Activated CD8-positive, alpha-beta memory T cell treated with anti-CD3 and anti-CD28 coated beads for 24 hours (primary cell): ENCODE measurements at places on chromosomes 16 and 17.
A peak's percentile ranks its signal among the peaks of the same experiment; 100 is the strongest.

DNA sequence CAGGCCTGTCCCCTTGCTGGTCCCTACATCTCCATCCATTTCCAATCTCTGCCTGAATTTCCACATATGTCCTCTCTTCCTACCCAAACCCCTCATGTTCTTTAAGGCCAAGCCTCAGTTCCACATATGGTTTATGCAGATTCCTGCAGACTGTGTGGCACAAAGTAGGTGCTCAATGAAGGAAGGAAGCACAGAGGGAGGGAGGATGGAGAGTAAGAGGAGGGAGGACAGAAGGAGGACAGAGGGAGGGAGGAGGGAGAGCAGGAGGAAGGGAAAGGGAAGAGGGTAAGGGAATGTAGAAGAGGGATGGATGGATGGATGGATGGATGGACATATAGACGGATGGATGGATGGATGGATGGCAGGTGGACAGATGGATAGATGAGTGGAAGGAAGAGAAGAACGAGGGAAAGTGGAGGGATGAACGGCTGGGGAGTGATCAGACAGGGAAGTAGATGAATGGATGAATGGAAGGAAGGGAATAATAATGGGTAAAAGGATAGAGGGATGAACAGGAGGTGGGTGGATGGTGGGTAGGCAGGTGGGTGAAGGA is 7.7 kb upstream of the KRT14 start:
- no peak for DNase-seq

GRCh38 chr16:26505496-26505895 is 561.2 kb upstream of the C16orf82 start:
- DNase-seq, result no peak

DNA sequence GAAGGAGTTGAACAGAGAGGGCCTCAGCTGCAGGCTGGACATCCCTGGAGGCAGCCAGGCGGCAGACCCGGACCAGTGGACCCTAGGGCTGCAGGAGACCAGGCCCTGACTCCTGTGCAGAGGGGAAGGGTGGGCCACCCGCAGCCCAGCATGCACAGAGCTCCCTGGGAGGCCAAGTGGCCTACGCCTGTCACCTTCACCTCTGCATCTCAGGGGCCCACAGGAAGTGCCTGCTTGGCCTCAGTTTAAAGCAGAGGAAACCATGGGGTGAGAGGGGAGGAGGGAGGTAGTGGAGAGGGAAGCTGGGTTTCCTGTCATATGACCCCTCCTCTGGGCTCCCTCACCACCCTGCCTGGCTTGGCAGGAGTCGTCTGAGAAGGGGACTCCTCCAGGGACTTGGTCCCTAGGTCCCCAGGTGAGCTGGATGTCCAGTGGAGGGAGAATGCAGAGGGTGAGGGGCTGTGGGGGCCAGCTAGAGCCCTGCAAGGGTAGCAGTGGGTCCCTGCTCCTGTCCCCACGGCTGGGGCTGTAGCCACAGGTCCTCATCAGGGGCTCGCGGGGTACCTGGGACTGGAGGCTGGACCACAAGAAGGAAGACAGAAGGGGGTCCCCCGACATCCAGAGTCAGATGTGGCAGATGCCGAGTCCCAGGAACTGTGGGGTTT is at the start of gene TMC8:
Gene TMC8 (plus strand): TSS at position 335 of the 665 bp plus-strand sequence. CDS start 818 bp downstream, outside the sequence.
- DNase-seq, result peak; percentile 87

GRCh38 chr17:59292174-59292523 is 39.3 kb upstream of the YPEL2 start:
- DNase-seq, result no peak

GRCh38 chr17:562174-562573 is 152.5 kb downstream of the VPS53 start:
- no peak for DNase-seq

DNA sequence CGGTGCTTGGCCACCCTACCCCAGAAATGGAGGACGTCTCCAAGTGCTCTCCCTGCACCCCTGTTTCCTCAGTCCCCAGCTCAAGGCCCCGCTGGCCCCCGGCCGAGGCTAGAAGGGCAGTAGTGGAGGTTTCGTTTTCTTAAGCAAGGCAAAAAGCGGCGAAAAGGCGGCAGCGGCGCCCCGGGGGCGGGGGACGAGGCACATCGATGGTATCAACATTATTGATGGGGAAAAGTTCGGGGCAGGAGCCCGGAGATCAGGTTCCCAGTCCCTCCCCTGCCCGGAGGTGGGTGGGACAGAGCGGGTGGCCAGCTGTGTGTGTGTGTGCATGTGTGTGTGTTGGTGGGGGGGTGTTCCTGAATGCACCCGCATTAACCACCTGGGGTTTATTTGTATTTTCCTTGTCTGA is 4.1 kb upstream of the SALL1 start:
- no peak for DNase-seq

DNA sequence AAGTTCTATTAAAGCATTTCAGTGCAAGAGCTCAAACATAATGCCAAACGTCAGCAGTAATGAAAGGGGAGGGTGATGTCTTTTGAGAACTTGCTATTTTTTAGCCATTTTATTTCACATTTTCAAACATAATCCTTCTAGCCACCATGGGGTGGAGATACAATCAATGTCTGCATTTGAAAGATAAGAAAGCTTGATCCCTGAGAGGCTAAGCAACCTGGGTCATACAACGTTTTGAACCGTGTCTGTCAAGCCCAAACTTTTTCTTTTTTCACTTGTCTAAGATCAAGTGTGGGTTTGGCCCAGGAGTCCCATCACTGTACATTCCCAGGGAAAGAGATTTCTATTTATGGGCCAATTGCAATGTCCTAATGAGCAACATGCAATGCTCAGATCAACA is 331.1 kb downstream of the SLC39A11 start:
- DNase-seq, result no peak

DNA sequence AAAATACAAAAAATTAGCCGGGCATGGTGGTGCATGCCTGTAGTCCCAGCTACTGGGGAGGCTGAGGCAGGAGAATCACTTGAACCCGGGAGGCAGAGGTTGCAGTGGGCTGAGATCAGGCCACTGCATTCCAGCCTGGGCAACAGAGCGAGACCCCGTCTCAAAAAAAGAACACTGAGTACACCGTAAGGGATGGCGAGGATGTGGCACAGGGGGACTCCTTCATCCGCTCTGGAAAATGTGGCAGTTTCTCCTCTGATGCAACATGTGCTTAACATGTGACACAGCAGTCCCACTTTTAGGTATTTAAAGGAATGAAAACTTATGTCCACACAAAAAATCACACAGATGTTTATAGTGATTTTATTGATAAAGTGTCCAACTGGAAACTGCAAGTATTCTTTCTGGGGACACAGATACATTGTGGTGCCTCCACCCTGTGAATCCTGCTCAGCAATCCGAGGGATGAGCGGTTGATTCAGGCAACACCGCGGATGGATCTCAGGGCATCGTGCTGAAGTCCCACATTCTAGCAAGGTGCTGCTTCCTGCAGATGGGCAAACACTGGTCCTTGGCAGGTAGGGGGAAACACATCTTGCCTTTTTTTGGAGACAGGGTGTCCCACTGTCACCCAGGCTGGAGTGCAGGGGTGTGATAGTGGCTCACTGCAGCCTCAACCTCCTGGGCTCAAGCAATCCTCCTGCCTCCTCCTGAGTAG is 3.5 kb upstream of the C16orf95 start:
- no peak for DNase-seq

- no peak for DNase-seq
These were observed 71.2 kb downstream of the PCTP start for GRCh38 chr17:55822028-55822427.

GRCh38 chr16:58563775-58564174 is 48.5 kb downstream of the SETD6 start:
- DNase-seq, result no peak

DNA sequence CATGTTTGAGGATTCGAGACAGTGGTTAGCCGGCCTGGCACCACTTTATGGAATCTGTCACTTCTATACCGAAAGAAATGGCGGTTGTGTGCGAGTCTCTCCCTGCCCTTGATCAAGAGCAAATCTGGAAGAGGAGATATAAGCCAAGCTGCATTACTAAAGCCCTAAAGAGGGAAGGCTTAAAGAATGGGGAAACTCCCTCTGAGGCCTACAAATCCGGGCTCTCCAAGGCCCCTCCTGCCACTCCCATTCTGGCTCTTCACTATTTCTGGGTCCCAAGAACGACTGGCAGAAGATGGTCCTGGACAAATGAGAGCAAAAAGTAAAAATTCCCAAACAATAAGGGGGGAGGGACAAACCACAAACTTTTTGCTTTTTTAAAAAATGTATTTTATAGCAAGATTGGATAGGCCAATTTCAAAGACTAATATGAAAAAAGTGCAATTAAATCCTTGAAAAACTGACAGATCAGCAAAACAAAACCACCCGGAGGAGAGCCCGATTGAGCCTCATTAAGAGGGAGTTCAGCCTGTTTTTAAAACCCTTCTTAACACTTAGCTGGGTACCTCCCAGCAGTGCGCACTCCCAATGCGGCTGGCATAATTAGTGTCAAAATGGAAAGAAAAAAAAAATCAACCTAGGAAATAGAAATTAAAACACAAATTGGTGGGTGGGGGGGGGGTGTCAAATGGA is 193.5 kb downstream of the ZFHX3 start:
- no peak for DNase-seq

- DNase-seq, result peak; percentile 58
These were observed 7.8 kb downstream of the RARA start for GRCh38 chr17:40316571-40317344.

DNA sequence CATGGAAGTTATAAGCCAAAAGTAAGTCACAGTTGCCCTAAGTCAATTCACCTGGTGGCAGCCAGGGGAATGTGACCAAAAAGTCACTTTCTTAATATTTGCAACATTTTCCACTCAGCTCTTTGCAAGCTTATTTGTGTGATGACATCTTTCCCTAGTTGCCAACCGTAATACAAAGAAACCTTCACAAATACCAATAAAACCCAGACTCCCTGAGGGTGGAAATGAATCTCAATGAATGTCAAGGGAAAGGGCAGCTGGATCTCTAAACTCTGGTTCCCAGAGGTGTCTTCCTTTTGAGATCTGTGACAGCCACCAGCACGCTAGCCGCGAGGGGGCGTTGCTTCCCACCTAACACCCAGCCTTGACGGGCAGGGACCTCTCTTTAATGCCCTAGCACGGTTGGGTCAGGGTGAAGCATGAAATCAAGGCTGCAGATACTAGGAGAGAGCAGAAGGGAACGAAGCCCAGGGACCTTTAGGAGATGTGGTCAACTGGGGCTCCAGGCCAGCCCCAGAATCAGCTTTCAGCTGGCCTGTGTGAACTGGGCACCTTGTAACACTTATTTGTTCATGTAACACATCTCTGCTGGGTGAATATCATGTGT is 82.2 kb downstream of the CMC2 start:
- peak; percentile 68 for DNase-seq

DNA sequence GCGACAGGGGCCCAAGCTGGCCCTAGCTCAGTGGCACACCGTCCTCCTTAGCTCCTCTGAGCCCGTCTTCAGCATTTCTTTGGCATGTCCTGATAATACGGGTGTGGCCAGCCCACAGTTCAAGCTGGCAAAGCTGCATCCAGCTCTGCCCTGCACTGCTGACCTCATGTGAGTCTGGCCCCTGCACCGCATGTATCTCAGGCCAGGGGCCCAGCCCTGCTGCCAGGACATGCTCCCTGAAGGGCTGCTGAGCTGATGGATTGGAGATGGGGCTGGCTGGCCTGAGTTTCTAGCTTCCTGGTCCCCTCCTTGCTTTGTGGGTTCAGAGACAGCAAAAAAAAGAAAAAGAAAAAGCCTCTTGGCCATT is 2.4 kb downstream of the DOC2B start:
- DNase-seq, result no peak

DNA sequence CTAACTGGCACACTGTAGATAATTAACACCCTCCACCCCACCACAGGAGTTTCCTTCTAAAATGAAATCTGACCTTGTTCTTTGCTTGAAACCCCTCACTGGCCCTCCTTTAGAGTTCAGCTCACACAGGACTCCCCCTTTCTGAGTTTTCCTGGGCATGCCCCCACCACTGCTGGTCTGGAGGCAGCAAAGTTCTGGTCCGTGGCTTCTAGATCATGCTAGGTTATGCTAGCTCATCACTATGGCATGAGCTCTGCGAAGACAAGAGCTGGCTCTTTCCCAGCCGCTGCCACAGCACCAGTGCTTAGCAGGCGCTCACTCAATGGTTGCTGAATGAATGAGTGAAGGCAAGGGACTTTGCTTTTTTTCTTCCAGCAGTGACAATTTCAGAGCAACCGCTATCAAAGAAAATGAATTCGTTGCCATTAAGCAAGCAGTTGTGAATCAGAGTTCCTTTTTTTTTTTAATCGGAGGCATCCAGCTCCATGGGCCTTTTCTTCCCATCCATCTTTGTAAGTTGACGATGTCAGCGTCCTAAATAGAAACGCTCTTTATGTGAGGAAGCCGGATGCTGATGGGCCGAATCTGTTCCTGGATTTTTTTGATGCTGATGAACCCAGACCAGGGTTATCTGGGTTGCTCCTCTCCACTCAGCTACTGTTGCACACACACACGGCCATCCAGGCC is 80.8 kb upstream of the NOL11 start:
- no peak for DNase-seq

DNA sequence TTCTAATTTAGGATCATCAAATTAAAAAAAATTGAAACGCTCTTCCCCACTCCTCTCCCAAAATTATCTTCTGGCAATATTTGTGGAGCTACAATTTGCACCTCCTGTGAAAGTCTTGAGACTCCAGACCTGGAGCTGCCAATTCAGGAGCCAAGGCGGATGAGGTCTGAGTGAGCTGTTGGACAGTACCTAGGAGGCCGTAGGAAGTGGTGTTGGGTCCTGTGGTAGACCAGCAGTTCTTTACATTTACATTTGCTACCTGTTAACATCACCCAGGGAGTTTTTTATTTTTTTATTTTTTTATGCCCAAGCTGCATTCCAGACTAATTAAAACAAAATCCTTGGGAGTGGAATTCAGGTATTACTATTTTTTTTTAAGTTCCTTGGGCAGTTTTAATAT is 271.0 kb downstream of the PHKB start:
- no peak for DNase-seq
